ENCODE measurements at places on chromosomes 5 and 9.

DNA sequence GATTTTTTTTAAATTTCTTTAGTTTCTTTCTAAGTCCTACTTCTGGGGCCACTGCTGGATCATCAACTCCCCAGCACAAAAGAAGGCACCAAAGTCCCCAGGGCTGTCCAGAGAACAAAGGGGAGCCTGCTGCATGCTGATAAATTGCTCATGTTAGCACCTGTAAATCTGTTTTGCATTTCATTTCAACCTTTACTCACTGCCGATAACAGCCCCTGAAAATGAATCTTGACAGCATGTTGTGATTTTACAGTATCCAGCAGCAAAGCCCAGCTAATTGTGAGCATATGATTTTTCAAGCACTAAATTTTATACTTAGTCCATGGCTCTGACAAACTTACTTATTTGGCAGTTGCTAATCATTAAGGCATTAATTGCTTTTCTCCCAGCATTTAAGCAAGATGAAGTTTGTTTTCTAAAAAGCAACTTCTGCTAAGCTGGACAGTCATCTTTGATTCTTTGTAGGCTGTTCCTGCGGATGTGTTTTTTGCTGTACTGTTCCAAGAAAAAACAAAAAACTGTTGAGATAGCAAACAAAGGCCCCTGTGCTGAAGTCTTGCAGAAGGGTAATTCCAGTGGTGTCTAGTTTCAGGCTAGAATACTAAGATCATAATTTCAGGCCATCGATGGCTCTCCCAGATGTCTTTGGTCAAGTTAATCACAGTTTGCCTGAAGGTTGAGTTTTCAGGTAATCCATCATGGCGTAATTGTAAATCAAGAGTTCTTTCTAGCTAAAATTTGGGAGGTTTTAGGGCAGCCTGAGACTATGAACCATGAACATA, 73.1 kb upstream of the GAS1 start:
- no peak for DNase-seq

- DNase-seq, result no peak
These were observed 64.0 kb downstream of the RNF130 start for GRCh38 chr5:180007582-180007981.

GRCh38 chr9:107378006-107378405, 94.9 kb downstream of the RAD23B start:
- peak; percentile 30 for DNase-seq

DNA sequence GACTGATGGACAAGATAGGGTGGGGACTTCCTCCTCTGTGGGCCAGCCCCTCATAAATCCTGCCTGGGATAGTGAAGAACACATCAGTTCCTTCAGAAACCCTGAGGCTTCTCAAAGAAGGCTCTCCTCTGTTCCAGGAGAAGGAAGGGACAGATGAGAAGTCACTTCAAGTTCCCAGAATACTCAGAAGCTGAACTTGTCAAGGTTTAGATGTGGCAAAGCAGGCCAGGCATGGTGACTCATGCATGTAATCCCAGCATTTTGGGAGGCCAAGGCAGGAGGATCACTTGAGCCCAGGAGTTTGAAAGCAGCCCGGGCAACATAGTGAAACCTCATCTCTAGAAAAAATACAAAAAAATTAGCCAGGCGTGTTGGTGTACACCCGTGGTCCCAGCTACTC, 38.5 kb downstream of the STOM start:
- no peak for DNase-seq

GRCh38 chr5:34030048-34030447, 13.0 kb downstream of the C1QTNF3 start:
- DNase-seq, result no peak

- no peak for DNase-seq
These were observed 20.8 kb downstream of the IFNB1 start for GRCh38 chr9:21056931-21057330.

GRCh38 chr9:69951411-69951810, 92.2 kb upstream of the MAMDC2 start:
- no peak for DNase-seq

DNA sequence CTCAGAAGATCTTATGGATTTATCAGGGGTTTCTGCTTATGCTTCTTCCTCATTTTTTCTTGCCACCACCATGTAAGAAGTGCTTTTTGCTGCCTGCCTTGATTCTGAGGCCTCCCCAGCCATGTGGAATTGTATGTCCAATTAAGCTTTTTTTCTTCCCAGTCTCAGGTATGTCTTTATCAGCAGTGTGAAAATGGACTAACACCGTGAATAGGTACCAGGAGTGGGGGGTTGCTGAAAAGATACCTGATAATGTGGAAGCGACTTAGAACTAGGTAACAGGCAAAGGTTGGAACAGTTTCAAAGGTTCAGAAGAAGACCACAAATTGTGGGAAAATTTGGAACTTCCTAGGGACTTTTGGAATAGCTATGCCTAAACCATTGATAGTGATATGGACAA, 1222.5 kb upstream of the NUDT12 start:
- no peak for DNase-seq

DNA sequence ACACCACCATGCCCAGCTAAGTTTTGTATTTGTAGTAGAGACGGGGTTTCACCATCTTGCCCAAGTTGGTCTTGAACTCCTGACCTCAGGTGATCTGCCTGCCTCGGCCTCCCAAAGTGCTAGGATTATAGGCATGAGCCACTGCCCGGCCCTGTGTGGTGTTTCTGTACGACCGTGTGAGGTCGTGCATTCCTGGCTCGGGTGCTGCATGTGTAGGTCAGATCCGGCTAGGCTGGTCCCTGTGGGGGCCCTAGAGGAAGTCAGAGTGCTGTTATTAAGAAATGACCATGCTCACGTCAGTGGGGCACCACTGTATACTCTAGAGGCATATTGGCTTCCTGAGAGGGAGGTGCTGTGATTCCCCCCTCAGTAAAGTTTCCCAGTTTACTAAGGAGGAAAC, 13.7 kb downstream of the WNK2 start:
- DNase-seq, result no peak

- DNase-seq, result no peak
These were observed 93.6 kb upstream of the PITX1 start for GRCh38 chr5:135127439-135128240.

DNA sequence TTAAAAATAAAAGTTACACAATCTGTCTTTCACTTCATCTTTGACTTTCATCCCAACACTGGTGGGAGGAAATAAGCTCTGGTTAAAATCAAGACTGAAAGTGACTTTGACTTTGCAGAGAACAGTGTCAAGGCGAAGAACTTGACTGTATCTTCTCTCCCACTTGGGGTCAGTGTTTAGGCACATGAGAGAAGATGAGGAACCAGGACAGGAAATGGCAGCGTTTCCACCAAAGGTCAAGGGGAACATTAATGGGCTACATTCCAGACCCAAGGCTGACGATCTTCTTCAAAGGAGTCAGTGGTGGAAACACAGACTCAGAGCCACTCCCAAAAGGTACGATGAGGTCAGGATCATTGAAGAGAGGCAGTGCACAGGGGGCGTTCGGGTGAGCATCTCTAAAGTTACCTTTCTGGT, 409.5 kb downstream of the ARHGEF28 start:
- peak; percentile 70 for DNase-seq

DNA sequence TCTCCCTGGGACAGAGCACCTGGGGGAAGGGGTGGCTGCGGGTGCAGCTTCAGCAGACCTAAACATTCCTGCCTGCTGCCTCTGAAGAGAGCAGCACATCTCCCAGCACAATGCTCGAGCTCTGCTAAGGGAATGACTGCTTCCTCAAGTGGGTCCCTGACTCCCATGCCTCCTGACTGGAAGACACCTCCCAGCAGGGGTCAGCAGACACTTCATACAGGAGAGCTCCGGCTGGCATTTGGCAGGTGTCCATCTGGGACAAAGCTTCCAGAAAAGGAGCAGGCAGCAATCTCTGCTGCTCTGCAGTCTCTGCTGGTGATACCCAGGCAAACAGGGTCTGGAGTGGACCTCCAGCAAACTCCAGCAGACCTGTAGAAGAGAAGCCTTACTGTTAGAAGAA, 77.2 kb downstream of the SLCO6A1 start:
- DNase-seq, result no peak

DNA sequence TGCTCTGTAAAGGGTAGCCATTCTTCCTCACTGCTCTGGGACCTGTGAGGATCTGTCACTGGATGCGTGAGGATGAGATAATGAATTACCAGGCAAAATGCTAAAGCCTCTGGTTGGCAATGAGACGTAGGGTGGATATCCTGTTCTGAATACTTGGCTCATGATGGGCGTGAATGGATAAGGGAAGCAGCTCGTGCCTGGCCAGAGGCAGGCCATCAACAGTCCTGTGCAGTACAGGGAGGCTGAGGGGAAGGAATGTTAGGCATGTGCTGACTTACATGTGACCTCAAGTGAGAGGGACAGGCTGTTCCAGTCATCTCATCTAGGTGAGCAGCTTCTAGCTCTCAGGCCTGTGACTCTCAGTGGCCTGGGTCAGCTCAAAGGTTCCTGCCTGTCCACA, 172.8 kb downstream of the CARTPT start:
- no peak for DNase-seq

DNA sequence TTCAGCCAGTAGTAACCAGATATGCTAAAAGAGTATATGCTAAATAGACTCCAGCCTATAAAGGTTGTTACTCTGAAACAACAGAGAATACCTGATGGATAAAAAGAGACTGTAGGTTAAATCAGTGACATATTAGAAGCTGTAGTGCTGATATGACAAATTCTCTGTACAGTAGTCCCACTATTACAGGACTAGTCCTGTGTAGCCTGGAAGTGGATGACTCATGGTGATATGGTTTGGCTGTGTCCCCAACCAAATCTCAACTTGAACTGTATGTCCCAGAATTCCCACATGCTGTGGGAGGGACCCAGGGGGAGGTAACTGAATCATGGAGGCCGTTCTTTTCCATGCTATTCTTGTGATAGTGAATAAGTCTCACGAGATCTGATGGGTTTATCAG, 276.2 kb upstream of the POU5F2 start:
- no peak for DNase-seq

DNA sequence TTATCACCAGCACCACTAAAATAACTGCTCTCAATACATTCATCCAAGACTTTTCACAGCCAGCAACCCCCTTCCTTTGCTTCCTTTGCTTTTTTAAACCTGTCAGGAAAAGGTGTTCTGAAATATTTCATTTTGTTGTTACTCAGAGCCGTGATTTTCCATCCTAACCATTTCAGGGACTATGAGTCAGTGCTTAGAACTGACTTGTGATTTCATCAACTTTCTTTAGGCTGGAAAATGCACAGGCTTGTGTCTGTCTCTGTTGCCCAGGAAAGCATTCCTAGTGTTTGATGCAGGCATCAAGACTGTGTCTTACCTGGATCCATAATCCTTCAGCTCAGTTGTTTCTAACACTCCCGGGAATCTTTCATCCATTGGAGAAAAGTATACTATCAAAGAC, 805.6 kb downstream of the BRINP1 start:
- no peak for DNase-seq

DNA sequence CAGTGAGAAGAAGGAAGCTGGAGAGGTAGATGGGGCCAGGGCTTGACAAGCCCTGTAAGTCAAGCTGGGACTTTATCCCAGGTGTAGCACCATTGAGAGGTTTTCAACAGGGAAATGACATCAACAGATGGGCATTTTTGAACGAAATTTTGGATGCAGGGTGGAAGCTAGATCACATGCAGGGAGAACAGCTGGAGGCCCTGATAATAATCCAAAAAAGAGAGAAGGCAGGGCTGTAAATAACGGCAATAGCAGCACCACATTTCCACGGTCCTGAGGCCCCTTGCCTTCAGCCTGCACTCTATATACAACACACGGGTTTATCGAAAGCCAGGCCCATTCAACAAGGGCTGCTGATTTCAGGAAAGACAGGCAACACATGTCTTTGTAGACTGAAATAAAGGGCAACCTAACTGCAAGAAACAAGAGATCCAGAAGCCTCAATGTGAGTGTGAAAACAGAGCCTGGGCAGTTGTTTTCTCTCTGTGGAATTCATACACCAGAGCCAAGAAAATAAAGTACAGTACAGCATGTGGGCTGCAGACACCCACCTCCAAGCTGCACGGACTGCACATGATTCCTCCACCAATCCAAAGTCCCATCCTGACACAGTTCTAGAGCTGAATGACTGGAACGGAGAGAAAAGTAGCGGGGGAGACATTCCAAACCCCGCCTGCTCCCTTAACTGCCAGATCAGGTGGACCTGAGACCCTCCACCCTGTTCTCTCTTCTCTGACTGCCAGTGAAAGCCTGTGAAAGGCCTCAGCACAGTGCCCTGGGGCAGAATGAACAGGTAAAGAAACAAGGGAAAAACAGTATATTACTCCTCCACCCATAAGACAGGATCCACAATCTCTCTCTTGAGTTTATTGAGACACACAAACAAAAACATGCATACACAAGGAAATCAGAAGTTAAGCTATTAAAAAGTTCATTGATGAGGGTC, 36.3 kb downstream of the KLHL3 start:
- no peak for DNase-seq

DNA sequence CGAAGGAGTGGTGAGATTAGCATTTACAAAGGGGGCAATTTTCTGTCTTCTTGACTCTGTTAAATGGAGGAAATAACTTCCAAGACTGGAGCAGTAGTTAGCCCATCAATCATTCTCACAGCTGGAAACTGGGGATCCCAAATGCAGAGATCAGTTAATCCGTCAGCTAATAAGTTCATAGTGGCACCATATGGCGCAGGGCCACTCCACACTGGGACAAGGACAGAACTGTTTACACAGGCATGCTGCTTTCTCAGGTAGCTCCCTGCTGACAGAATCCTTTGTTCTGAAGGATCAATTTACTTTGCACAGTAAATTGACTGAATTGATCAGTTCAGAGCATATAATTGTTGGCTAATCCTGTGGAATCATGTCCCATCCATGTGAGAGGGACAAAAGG, 395.7 kb downstream of the TMEM161B start:
- DNase-seq, result no peak

GRCh38 chr5:29367176-29367833, 1826.2 kb upstream of the CDH6 start:
- DNase-seq, result no peak

GRCh38 chr9:4059437-4059836, 240.4 kb downstream of the GLIS3 start:
- no peak for DNase-seq

DNA sequence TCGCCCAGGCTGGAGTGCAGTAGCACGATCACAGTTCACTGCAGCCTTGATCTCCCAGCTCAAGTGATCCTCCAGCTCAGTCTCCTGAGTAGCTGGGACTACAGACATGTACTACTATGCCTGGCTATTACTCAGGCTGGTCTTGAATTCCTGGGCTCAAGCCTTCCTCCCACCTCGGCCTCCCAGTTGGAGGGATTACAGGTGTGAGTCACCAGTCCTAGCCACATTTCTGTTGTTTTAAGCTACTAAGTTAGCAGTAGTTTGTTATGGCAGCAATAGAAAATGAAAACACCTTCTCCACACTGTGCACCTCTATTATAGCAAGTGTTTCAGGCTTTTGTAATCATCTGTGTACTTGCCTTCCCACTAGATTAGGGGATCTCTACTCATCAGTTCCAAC, 588.9 kb upstream of the TLE4 start:
- DNase-seq, result no peak

GRCh38 chr9:123089790-123090189, 56.3 kb downstream of the GPR21 start:
- no peak for DNase-seq

DNA sequence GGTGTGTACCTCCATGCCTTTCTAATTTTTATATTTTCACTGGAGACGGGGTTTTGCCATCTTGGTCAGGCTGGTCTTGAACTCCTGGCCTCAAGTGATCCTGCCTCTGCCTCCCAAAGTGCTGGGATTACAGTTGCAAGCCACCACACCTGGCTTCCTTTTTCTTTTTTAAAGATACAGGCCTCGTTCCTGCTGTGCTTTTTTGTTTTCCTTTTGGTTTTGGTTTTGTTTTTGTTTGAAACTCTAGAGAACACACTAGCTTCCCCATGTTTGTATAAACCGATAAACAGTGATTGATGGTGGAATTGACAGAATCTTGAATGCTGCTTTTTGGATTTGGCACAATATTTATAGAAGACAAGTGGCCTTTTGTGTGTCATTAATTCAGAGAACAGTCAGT, 1603.4 kb downstream of the MAT2B start:
- DNase-seq, result no peak

Measured in inflammatory macrophage (primary cell).